ENCODE measurements at places on chromosomes 6 and 20.

DNA sequence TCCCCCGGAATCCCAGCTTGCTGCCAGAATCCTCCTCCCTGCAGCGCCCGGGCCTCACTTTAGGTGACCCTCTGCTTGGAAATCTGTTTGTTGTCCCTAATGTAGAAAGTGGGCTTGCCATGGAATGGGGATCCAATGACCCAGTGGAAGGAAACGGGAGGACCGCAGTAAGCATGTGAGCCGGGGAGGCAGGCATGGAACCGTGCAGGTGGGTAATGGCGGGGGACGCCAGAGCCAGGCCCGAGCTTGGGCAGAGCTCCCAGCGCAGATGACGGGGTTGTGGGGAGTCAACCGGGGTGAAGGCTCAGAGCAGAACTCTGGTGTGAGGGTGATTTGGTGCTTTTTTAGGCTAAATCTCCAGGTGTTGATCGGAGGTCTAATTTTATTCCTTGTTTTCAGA is 188.3 kb downstream of the QKI start:
- DNase-seq: no peak

- no peak for DNase-seq
Observed at GRCh38 chr20:33687370-33687915, 1.3 kb upstream of the E2F1 start.

DNA sequence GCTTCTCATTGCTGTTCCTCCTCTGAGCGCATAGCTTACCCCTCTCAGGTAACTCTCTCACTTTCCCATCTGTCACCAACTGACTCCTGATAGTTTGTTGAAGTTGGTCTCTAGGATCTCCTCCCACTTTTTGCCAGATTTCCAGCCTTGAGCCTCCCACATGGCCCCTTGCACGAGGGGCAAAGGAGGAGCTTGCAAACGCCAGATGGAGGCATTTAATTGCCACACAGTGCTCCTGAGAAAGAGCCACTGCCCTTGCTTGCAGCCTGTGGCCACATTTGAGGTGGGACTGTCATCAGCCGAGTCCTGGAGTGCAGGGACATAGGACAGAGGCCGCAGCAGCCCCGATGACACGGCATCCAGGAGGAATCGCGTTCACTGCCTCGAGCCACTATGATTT is 348.7 kb downstream of the SMOC2 start:
- DNase-seq: no peak

GRCh38 chr6:128870746-128871145 is 12.2 kb upstream of the LAMA2 start:
- DNase-seq: no peak

DNA sequence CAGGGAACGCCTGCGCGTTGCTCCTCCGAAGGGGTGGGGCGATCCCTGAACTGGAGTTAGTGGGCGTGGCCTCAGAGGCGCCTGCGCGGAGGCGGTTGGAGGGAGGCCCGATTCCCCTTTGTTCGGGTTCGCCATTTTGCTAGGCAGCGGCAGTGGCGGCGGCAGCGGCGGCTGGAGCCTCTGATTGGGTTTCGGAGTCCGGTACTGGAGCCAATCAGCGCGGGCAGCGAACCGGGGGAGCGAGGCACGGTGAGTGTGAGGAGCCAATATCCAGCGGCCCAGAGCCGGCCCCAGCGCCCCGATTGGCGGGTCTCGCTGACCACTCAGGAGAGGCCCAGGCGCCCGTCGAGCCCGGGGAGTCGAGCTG is at the start of gene NFYA:
Gene NFYA (plus strand): TSS at position 139 of the 367 bp plus-strand sequence. CDS start 6,116 bp downstream, outside the sequence.
- no peak for DNase-seq

DNA sequence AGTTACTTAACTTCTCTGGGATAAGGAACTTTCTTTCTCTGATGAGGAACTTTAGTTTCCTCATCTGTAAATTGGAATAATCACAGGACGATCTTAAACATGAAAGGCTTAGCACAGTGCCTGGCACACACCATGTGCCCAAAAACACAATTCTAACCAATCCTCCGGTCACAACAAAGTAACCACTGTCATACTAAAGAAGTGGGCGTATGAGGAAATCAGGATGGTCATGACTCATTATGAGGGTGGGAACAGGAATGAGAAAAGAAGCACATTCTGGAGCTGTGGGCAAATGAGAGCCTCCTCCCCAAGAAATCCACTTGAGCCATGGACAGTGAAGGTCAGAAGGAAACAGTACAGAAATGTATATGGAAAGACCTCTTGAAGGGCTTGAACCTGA is 82.9 kb downstream of the LRFN2 start:
- DNase-seq: no peak

DNA sequence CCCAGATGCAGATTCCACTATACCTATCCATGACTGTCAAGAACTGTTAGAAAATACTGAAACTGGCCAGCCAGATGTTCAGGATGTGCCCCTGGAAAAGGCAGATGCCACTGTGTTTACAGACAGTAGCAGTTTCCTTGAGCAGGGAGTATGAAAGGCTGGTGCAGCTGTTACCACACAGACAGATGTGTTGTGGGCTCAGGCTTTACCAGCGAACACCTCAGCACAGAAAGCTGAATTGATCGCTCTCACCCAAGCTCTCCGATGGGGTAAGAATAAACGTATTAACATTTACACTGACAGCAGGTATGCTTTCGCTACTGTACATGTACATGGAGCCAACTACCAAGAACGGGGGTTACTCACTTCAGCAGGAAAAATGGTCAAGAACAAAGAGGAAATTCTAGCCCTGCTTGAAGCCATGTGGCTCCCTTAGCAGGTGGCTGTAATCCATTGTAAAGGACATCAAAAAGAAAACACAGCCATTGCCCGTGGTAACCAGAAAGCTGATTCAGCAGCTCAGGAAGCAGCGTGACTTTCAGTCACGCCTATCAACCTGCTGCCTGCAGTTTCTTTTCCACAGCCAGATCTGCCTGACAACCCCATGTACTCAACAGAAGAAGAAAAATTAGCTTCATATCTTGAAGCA is 459.7 kb upstream of the HTR1E start:
- no peak for DNase-seq

GRCh38 chr6:136181861-136182260 is 68.2 kb downstream of the MTFR2 start:
- no peak for DNase-seq

GRCh38 chr20:48293671-48294070 is 508.4 kb upstream of the SULF2 start:
- DNase-seq: no peak

GRCh38 chr6:106128981-106129781 is 43.0 kb downstream of the PRDM1 start:
- peak; percentile 86 for DNase-seq

- DNase-seq: no peak
Observed at GRCh38 chr20:11045412-11046175, 371.8 kb upstream of the JAG1 start.

DNA sequence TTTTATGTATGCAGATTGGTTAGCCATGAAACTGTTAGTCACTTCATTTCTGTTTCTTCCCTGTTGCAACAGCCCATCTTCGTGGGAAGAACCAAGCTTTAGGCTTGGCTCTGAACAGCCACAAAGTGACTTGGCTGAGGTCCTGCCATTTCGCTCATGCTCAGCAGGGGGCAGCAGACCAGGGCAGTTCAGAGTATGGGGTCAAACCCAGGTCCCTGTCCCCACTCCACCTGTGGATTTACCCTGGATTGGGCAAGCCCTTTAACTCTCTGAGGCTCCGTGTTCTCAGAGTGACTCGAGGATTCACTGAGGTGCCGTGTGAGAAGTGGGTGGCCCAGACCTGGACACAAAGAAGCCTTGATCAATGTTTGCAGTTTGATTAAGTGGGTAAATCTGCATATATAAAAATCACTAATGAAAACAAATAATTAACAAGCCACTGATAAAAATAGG is 19.8 kb upstream of the MAP1LC3A start:
- DNase-seq: peak; percentile 39

DNA sequence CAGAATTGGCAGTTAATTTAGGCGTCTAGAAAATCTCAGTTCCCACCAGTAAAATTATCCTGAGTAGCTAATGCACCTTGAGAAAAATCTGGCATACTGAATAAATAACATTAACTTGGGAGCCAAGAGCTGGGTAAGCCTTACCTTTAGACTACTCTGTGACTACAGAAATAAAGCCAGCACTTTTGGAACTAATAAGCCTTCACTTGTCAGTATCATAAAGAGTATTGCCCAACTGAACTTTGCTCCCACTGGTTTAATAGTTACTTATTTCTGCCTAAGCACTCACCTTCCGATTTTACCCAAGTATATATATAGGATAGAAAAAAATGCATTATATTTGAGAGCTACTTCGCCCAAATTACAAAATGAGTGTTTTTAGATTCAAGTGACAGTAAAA is 10.7 kb downstream of the FAM8A1 start:
- DNase-seq: no peak

DNA sequence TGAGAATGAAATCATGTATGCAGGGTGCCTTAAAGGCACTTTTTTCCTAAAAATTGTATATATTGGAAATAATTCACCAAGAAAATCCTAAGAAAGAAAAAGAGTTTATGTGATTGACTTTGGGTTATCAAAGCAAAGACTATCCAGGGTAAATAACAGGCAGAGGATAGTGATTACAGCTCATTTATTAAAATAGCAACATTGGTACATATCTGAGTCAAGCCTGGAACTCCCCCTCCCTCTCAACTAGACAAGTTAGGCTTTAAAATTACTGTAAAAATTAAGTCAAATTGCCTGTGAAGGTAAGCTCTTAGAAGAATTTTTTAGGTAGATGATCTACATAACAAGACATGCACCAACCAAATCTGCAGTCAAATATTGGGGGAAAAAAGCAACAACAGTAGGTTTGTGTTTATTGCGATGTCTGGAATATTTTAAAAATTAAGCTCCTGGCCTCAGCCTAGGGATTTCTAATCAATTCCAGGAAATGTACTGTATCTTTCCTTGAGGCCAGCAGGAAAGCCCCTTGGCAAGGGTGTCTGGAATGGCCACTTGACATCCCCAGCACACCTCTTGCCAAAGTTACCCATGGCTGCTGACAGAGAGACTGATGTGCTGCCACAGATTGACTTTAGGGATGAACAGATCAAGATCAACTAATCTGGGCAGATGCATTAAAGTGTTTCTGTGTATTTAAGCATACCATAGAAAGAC is 31.2 kb upstream of the HBS1L start:
- no peak for DNase-seq

DNA sequence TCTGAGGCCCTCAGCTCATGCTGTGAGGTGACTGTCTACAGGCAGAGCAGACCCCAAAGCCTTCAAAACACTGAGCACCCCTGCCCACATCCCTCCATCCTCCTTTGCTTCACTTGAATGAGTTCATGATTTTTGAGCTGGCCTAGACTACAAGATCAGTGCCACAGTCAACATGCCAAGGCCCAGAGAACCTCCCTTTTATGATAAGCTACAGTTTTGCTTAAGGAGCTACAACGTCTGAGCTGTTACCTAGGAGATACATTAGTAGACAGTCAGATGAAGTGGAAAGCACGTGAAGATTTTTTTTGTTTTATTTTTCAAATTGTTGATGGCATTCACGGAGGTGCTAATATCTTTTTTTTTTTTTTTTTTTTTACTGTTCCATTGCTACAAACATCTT is 139.0 kb downstream of the SOBP start:
- DNase-seq: no peak

GRCh38 chr6:157513004-157513603 is 132.1 kb downstream of the ZDHHC14 start:
- DNase-seq: no peak

GRCh38 chr6:146666909-146667308 is 68.1 kb downstream of the ADGB start:
- no peak for DNase-seq

DNA sequence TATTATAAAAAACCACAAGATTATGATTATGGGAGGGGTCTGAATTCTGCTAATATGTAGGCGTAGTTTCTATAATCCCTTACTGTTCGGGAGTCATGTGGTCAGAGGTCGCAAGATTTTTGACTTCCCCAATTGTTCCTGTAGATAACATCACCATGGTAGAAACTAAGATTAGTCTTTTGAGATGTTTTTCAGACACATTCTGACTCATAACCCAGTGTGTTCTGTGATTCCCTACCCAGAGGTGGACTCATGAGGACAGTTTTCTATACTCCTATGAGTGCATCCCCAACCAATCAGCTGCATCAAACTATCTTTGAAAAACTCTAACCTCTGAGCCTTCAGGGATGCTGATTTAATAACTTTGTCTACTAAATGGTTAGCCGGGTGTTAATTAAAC is 175.5 kb downstream of the RFPL4B start:
- DNase-seq: no peak

- no peak for DNase-seq
Observed at GRCh38 chr20:63082308-63082938, 75.7 kb upstream of the BHLHE23 start.

GRCh38 chr20:33028875-33029274 is 2.6 kb upstream of the BPIFB6 start:
- DNase-seq: no peak

- no peak for DNase-seq
Observed at GRCh38 chr6:8558953-8559352, 123.6 kb upstream of the SLC35B3 start.

DNA sequence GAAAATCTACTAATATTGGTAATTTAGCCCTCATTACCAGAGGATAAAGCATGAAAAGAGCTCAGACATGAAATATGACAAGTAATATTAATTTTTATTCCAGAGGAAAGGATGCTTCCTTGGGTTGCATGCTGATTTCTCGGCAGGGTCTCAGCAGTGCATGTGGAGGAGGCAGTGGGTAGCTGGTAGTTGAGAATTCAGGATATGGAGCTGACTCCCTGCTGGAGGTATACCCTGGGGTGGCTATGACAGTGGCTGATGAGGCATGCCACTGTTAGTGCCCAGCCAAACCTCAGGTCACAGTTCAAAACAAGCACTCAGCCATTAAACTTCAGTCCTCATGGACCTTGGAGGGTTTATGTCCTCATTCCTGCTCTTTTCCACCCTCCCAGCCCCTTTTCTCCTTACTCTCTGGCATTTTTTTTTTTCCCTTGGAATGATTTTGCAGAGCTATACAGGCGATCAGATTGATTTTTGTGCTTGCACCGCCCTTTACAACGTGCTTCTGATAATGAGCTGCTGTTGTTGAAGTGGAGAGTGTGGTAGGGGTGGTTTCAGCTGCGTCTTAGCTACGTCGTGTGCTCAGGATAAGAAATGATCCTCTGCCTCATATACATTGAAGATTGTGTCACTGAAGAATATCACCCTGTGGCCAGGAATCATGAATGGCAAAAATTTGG is 761.9 kb upstream of the MMS22L start:
- DNase-seq: no peak

GRCh38 chr6:103047567-103047966 is 1654.1 kb downstream of the GRIK2 start:
- no peak for DNase-seq
